ENCODE measurements at places on chromosomes 1 and 21.
A peak's percentile ranks its signal among the peaks of the same experiment; 100 is the strongest.

DNA sequence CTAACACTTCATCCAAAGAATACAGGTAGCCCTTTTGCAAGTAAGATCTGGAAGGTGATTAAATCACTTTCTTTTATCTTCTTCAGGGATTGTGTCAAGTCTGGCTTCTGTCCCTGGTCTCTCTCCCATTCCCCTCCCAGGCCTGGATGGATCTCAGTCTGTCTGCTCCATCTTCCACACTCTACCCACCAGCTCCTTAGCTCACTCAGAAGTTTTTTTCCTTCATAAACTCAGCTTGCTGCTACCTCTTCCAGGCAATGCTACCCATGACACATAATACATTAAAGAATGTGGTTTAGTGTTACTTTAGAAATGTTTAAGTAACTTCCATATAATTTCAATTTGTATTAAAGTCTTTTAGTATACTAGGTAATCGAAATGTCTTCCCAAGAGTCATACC lies 133.1 kb downstream of the AKT3 start:
- DNase-seq, result no peak

DNA sequence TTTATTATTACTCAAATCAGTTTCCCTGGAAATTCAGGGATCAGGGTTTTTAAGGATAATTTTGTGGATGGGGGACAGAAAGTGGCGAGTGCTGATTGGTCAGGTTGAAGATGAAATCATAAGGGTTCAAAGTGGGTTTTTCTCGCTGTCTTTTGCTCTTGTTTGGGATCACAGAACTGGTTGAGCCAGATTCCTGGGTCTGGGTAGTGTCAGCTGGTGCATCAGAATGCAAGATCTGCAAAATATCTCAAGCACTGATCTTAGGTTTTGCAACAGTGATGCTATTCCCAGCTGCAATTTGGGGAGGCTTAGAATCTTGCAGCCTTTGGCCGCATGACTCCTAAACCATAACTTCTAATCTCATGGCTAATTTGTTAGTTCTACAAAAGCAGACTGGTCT lies 9.3 kb downstream of the CHI3L2 start:
- no peak for DNase-seq

- no peak for DNase-seq
These were observed 20.2 kb downstream of the EXOC8 start for GRCh38 chr1:231317306-231318014.

GRCh38 chr1:30375156-30375555 lies 348.2 kb downstream of the MATN1 start:
- DNase-seq, result no peak

DNA sequence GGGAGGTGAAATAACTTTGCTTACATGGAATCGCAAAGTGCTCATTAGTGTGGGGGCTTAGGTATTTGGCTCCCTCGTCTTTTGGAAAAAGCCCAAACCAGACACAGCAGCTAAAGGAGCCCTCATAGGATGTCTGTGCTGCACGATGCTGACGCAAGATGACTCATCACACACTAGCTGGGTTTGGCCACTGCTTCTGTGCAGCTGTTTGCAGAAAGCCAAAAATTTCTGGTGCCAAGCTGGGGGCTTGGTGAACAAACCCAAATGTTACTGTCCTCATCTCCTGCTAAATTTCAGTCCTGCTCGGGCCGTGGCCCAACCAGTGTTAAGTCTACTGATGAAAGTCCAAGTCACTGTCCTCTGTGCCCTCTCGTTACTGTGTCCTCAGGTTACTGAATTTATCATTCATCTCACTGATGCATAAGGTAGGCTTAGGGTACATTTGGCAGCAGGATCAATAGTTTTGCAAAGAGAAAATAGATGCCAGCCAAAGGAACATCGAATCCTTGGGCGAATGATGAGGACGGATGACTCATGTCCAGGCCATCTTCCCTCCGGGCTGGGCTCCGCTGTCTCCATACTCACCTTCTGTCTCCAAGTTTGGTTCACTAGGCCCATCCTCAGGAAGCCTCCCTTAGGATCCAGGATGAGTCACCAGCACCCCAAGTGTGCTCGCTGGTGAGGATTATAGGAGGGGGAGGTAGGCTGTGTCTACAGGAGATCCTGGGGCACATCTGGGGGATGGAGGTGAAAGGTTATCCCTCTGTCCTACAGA lies 177.7 kb downstream of the ADSS2 start:
- DNase-seq, result peak; percentile 99

- DNase-seq, result no peak
These were observed 178.7 kb downstream of the DNM3 start for GRCh38 chr1:172019976-172020375.

GRCh38 chr1:7299329-7299799 lies 471.7 kb upstream of the VAMP3 start:
- DNase-seq, result peak; percentile 93

- no peak for DNase-seq
These were observed 124.5 kb downstream of the ZNF648 start for GRCh38 chr1:181936768-181937581.

GRCh38 chr1:181089676-181090544 lies 1.4 kb downstream of the IER5 start:
- peak; percentile 67 for DNase-seq

DNA sequence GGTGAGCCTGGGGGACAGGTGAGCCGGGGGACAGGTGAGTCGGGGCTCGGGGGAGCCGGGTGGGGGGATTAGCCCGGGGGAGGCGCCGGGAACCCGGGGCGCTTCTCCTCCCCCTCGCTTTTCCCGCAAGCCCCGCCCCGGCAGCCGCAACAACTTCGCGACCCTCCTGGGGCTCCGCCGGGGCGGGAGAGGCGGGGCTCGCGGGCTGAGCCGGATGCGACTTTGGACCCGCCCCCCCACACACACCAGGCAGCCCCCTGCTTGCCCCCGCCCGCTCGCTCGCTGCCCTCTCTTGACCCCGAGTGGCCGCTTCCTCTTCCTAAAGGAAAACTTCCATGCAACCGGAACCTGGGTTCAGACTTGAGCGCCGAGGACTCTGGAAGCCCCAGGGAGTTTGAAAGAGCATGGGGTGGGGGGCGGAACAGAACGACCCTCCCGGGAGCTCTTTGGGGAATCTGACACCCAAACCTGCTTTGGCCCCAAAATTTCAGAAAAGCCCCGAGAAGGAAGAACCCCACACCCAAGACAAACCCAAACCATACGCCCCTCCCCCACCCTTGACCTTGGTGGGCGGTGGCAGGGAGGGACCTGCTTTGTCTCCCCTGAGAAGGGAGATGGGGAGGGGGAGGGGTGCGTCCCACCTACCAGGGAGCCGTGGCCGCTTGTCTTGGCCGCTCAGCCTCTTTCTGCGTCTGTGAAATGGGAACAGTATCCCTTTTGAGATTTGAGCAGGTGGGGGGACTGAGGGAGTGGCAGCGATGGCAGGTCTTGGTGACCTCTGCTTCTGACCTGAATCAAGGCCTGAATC lies 550 bp downstream of the ARHGEF16 start:
- no peak for DNase-seq

DNA sequence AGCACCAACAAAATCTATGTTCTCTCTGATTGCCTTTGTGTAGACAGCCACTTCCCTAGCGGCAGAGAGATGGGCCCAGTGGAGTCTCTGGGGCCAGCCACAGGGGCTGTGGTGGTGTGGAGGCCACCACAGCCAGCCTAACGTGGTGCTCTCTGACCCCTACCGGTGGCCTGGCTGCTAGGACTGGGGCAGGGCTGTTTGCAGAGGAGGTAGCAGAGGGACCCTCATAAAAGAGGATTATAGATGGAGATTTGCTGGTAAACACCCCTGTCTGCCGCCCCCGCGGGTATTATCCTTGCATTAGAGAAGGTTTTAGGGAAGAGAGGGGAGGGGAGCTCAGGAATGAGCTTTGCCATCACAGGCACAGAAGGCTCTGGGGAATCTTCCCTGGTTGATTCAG lies 310.3 kb upstream of the VAMP3 start:
- no peak for DNase-seq

DNA sequence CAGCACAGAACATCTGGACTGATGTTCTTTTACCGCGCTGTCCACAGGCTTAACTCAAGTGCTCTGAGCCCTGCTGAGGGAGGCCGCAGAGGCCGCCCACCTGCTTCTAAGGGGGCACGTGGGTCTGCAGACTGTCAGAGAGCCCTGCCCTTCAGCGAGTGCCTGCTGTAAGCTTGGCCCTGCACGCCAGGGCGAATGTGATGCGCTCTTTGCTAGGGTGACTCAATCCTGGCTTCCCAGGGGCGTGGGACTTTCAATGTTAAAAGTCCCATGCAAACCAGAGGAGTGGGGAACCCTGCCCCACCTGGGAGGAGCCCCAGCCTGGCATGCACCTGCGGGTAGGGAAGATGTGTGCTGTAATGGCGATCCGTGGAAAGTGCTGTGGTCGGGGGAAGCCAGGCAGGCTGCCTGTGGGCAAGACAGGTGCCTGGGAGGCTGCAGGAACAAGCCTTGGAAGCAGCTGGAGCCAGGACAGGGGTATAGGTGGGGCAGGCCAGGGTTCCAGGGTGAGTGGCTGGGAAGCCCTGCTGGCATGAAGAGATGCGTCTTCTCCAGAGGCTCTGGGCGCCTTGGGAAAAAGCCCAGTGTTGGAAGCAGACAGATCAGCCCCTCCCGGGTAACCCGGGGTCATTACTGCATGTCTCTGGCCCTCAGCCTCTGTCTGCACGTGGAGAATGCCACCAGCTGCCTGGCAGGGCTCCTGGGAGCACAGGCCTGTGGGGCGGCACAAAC lies 594 bp upstream of the PANK4 start:
- DNase-seq, result peak; percentile 54

Data from AG10803 (cell line).